ENCODE measurements at places on chromosomes 6 and 20.

- no peak for DNase-seq
Measured at GRCh38 chr6:161882196-161882765, 608.4 kb upstream of the AGPAT4 start.

GRCh38 chr6:137426007-137426689 lies 68.0 kb downstream of the OLIG3 start:
- DNase-seq, result no peak

GRCh38 chr20:63434599-63435378 lies 37.7 kb downstream of the KCNQ2 start:
- peak; percentile 70 for DNase-seq

GRCh38 chr6:142841915-142842314 lies 103.1 kb downstream of the HIVEP2 start:
- DNase-seq, result no peak

- no peak for DNase-seq
Measured at GRCh38 chr6:44020664-44021425, 106.4 kb downstream of the MRPL14 start.

- DNase-seq, result no peak
Measured at GRCh38 chr20:49478266-49478665, 4.2 kb downstream of the KCNB1 start.

DNA sequence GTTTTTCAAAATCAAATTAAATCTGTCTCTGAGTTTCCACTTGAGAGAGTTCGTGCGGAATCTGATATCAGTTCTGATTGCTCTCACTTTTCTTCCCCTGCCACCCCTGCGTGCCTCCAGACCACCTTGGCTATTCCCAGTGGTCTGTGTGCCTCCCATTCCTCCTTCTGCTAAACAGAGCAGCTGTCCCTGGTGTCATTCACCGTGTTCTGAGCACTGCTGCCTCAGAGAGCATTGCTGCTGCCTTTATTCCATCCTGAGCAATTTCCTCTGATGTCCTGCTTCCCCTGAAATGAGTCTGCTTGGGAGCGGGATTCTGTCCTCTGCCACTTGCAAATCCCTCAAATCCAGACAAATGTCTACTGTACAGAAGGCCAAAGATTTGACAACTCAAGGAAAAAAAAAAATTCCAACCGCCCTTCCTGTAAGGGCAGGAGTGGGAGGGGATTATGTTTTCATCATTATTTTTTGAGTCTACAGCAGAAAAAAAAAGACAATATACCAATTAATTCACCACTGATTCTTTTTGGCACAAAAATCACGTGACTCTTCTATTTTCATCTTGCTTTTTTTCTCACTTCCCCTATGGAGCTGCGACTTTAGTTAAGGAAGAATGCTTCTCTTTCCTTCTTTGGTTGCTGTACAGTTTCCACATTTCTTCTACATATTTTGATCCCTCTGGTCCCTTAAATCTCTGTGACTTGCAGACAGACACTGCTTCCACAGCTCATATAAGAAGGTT lies 833.0 kb downstream of the EPHA7 start:
- no peak for DNase-seq

- DNase-seq, result no peak
Measured at GRCh38 chr6:169388395-169389166, 134.9 kb upstream of the THBS2 start.
